HCEC 1CT (cell line): ENCODE measurements at places on chromosomes 5 and 9.

DNA sequence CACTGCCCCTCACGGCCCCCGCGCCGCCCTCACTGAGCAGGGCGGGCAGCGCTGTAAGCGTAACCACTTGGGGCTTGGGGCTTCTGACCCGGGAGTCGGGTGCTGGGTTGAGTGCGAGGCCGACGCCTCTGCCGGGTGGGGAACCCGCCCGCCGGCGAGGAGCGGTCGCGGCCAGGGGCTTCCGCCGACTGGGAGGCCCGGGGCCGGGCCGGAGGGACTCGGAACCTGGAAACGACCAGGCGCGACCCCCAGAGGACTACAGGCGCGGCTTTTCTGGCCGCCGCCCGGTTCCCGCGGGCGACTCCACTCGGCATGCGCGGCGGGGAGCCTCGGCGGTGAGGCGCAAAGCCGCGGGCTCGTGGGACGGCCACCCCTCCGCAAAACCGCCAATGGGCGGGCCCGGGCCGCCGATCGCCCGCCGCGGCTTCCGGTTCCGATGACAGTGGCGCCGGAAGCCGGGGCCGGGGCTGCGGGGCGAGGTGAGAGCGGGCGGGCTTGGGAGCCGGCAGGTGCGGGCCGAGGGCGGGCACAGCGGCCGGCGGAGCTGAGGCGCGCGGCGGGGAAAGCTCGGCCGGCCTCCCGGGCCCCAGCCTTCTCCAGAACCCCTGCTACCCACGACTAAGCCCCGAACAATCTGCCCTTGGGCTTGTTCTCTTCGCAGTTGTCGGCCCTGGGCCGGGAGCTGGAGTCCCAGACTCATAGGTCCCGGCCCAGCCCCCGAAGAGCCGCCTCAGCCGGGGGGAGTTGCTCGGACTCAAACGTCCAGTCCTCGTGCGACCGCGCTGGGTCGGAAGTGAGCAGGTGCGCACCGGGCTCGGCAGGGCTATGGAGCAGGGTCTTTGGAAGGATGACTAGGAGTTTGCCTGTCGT, at the start of gene RMND5B:
RMND5B (plus strand) TSS at position 439 of the 870 bp plus-strand sequence. CDS start 7,106 bp downstream, outside the sequence.
- DNase-seq: peak; percentile 77

GRCh38 chr9:71941060-71941568, 29.7 kb downstream of the C9orf85 start:
- peak; percentile 78 for DNase-seq

GRCh38 chr5:74951865-74952264, 85.7 kb upstream of the FAM169A start:
- no peak for DNase-seq

GRCh38 chr5:132413567-132413966, 44.1 kb downstream of the SLC22A5 start:
- DNase-seq: no peak

DNA sequence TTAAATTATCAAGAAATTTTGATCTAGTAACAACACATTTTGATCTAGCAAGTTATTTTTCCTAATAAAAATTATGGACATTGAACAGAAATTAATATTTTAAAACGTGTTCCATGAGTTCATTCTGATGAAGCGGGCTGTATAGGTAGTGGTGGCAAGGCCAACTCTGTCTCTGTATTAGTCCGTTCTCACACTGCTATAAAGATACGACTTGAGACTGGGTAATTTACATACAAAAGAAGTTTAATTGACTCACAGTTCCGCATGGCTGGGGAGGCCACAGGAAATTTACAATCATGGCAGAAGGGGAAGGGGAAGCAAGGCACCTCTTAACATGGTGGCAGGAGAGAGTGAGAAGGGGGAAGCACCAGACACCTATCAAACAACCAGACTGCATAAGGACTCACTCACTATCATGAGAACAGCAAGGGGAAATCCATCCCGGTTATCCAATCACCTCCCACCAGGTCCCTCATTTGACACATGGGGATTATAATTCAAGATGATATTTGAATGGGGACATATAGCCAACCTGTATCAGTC, 61.2 kb downstream of the TMEM232 start:
- DNase-seq: no peak

- no peak for DNase-seq
Measured at GRCh38 chr5:82465235-82465634, 187.1 kb upstream of the RPS23 start.

DNA sequence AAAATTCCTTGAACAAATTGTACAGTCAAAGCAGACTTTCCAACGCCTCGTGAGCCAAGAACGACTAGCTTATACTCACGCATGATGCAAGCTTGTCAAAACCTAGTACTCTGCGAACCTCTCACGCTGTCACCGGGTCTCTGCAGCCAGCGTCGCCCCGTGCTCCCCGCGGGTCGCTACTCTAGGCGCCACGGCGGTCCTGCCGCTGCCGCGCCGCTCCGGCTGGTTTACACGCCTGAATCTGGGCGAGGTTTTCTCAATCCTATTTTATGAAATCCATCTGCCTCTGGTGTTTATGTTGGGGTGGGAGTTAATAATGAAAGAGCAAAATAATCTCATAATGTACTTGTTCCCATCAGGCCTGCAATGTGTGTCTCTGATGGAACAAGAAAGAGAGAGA, 90.9 kb downstream of the SV2C start:
- DNase-seq: no peak

GRCh38 chr5:68086857-68087256, 128.7 kb upstream of the PIK3R1 start:
- DNase-seq: peak; percentile 83

GRCh38 chr5:45454114-45454513, 242.1 kb downstream of the HCN1 start:
- DNase-seq: peak; percentile 6

- DNase-seq: no peak
Measured at GRCh38 chr9:95379630-95380029, 62.1 kb upstream of the FANCC start.

- DNase-seq: no peak
Measured at GRCh38 chr9:110877374-110877773, 160.9 kb downstream of the LPAR1 start.

- DNase-seq: no peak
Measured at GRCh38 chr9:5899292-5899691, 8.6 kb downstream of the MLANA start.

GRCh38 chr5:171701100-171701541, 84.5 kb upstream of the SMIM23 start:
- no peak for DNase-seq

DNA sequence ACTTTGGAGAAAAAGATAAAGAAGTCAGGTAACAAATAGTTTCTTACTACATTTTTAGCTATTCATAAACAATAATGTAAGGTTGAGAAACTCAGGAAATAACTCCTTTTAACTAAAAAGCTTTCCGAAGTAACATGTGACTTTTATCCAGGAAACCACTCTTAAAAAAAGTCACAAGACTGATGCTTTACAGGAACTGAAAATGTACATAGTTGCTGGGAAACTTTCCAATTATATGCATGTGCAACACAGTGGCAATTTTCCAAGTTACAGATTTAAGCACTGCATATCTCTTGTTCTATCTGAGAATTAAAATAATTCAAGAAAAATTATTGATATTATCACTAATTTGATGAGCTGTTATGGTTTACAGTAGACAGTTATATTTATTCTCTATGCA, 105.2 kb downstream of the CDH10 start:
- DNase-seq: no peak

DNA sequence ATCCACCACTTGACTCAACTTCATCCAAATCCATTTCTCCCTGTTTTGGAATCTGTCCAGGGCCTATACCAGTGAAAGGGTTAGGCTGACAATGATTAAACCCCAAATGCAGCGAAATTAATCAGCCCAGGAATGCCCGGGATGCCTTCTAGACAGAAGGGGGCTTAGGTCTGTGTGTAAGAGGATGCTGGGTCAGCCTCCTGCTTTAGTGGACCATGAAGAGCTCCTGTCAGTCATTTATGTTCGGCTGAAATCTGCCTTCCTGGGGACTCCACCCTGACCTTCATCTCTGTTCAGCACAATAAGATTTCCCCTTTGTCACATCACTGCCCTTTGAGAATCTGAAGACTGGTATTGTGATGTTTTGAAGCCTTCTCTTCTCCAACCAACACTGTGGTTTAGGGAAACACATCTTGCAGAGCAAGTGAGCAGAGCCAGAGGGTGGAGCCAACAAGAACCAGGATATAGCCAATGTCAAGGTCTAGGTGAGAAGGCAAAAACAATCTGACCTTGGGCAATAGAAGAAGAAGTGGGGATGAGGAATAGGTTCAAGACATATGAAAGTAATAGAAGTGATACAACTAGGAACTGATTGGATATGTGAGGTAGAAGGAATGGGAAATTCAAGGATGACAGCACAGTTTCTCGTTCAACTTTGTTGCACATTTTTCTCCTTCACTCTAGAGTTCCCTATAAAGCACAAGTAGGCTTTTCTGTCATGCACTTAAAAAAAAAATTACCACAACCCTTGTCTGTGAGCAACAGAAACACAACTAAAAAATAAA, 234.4 kb downstream of the ARHGAP26 start:
- DNase-seq: no peak

- DNase-seq: no peak
Measured at GRCh38 chr5:61630908-61631307, 298.9 kb downstream of the ZSWIM6 start.

DNA sequence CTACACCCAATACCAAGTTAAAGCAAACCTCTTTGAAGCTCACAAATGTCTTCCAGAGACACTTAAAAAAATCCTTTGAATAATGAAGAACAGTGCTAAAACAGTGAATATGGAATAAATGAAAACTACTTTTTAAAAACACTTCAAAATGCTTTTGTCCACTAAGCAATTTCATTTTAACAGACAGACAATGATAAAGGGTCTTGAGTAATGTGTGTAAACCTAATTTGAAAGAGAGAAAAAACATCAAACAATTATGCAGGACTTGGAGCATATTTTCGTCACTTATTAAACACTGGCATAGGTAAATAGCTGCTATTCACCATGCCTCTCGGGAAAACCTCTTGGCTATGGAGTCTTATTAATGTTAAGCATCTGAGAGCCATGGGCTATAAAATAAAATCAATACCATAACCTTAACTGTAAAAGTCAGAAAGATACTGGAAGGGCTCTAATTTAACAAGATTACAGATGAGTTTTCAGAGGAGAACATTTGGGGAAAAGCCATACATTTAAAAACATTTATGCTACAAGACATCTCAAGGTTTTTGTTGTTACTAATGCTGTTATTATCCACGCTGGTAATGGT, 177.8 kb downstream of the NFIB start:
- DNase-seq: no peak

DNA sequence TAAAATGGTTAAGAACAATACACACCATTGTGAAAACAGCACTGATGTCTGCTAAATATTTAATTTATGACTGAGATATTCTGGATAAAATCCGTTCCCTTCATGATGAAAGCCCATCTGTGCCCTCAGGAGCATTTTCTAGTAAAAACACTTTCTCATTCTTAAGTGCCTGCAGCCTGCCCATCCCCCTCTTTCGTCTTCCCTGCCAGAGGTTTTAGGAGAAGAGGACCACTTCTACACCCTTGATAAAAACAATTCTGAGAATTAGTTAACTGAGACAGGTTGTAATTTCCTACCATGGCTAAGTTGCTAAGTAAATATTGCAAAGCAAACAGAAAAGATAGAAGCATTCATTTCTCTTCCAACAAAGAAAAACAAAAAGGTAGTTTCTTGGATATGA, 272.6 kb downstream of the ATPSCKMT start:
- DNase-seq: no peak

- DNase-seq: no peak
Measured at GRCh38 chr9:13902286-13903066, 411.5 kb downstream of the NFIB start.

DNA sequence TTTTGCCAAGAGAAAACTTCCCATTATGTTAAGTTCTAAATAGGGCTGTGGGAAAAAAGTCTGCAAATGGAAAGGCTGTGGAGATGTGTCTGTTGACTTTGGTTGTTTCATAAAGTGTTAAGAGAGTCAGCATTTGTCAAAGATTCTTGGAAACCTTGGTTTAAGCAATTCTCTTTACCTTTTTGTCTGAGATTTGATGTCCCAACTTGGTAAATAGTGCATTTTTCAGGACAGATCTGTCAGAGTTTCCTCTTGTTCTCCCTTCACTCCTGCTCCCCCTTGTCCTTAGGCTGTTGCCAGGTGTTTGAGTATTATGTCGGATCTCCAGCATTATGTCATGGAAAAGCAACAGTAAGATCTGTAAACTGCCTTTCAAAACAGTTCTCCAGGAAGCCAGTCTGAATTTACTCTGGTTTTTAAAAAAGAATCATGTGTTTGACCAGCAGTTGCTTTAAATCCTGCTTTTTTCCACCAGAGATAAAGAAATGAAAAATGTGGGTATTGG, 79.1 kb upstream of the ADAMTSL1 start:
- DNase-seq: no peak

DNA sequence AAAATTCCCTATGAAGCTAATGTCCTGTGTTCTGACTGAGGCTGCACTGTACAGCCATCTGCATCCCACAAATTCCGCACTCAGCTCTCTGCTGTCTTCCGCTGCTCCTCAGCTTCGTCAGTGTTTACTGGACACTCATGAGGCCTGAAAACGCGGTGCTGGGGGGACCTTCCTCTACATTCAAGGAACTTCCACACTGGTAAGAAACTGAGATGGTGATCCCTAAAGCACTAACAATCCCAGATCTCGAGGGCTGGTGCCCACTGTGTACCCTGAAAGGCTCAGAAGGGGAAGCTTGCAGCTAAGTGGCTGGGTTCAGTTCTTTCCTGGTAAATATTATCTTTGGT, 117.9 kb downstream of the NRG2 start:
- no peak for DNase-seq

DNA sequence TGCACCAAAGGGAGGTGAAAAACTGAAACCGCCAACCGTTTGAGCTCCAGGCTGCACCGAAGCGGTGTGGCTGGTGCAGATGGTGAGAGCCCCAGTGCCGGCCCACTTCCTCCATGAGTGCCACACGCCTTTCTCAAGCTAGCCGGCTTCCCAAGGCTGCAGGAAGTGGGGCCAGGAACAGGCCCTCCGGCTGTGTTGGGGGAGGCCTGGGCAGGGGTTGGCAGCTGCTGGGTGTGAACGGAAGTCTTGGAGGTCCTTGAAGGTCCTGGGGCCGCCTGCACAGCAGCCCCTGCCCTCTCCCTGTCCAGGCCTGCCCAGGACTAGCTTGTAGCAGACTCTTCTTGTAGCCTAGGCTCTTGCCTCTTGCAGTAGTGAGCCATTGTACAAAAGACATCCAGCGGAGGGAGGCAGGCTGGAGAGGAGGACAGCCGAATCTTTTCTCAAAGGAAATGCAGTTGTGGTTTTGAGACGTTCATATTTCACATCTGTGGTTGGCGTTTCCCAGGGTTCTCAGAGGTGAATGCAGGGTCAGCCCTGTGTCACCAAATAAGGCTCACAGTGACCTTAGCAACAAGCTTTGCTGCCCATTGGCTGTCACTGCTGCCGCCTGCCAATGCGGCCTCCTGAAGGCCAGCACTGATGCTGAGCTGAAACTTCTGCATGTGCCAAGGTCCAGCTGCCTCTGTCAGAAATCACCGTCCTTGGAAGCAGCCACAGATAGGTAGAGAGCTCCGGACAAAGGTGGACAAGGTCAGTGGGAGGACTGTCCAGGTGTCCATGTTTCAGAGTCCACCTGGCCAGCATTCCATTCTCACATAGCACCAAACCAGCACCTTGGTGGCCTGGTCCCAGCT, 23.9 kb downstream of the IRF1 start:
- DNase-seq: peak; percentile 20

- no peak for DNase-seq
Measured at GRCh38 chr5:175379867-175380266, 64.1 kb downstream of the DRD1 start.

GRCh38 chr5:62331921-62332320, 25.9 kb downstream of the KIF2A start:
- DNase-seq: no peak
